Stimulated activated CD4-positive, alpha-beta T cell treated with anti-CD3 and anti-CD28 coated beads, Interleukin-4, amount 100 ng/mL, for 48 hours (primary cell): ENCODE measurements at places on chromosomes 3 and 15.

- DNase-seq, result no peak
These were observed 14.8 kb upstream of the SKIC8 start for GRCh38 chr15:78314181-78314581.

DNA sequence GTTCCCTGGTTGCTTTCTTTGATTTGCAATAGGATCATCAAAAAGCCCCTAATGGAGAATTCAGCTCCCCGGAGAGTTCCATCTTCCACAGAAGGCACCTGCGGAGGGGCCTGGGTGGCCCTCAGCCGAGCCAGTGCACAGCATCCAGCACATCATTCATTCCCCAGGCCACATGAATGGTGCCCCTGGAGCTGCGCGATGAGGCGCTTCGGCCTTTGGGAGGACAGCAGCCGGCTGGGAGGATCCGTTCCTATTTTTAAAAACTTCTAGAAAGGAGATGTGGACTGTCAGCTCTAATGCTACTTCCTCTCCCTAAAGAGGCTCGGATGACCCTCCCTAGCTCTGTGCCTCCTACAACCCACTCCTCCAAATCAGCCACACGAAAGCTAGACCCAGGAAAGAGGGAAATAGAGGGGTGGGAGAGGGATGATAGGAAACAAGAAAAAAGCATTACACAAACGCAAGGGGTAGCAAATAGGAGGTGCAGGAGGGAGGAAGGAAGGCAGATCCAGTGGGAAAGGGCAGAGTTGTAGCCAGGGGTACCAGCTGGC, 20.3 kb downstream of the EHD4 start:
- no peak for DNase-seq

DNA sequence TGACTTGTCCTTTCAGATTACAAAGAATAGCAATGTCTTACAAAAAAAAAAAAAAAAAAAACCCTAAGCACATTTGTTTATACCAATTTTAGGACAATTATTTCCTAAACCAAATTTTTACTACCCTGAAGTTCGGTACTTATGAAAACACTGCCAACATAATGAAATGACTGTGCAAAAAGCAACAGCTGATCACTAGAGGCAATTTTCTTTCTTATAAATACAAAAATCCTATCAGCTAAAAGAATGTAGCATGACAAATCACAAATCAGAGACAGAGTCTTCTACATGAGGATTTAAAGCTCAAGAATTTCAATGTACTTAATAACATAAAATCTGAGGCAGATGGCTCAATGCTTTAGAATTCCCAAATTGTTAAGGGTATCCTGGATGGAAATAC, 191.8 kb downstream of the MAGI1 start:
- DNase-seq, result no peak

- DNase-seq, result no peak
These were observed 51.2 kb downstream of the MCTP2 start for GRCh38 chr15:94282269-94283250.

DNA sequence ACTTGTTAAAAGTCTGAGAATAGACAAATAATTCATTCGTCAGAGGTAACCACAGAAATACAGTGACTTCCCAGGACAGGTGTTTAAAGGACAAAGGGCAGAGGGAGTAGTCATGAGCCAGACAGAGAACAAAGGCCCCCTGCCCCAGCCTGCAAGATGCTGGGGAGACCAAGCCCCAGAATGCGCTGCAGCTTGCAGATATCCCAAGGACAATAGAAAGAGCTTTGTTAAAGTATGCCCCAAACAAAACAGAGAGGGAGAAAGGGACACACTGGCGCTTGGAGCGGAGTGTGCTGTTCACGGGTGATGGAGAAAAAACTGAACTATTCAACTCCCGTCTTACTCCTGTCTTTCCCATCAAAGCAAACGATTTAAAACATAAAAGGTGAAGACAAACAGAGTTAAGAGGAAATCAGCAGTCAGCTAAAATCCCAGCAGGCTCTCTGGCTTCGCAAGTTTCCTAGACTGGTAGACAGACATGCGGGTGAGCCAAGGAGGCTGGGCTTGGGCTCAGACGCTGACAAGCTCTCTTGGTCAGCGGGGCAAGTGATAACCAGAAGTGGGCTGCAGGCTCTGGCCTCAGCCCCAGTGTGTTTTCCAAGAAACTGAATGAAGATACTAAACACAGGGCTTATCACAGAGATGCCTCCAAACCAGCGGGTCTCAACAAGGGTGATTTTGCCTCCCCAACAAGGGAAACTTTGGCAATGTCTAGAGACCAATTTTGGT, 130.1 kb downstream of the UACA start:
- DNase-seq, result no peak

- DNase-seq, result no peak
These were observed 9.1 kb downstream of the MRPS11 start for GRCh38 chr15:88476635-88477060.

DNA sequence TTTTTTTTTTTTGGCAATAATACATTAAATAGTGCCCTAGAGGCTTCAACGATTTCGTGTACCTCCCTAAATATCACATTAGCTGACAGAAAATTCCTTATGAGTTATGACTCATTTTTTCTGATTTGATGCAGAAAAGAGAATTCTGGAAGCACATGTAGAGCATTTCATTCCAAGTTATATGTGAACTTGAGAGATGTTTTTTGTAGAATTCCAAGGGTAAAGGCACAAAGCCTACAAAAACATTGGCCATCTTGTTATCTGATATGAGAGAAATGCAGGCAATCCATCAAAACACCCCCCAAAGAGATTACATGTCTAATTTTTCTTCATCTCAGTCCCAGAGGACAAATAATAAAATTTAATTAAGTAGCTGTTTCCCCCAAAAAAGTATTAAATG, 6.7 kb upstream of the PFN2 start:
- no peak for DNase-seq

GRCh38 chr15:93206893-93207292, 117.9 kb upstream of the RGMA start:
- DNase-seq, result no peak

- no peak for DNase-seq
These were observed 50.6 kb downstream of the SERP1 start for GRCh38 chr3:150495563-150496168.

GRCh38 chr3:194879991-194880939, 194.6 kb downstream of the FAM43A start:
- no peak for DNase-seq

GRCh38 chr15:51621936-51622603, 501 bp downstream of the DMXL2 start:
- DNase-seq, result peak; percentile 30

- no peak for DNase-seq
These were observed 9.2 kb downstream of the IGF2BP2 start for GRCh38 chr3:185815391-185816282.

DNA sequence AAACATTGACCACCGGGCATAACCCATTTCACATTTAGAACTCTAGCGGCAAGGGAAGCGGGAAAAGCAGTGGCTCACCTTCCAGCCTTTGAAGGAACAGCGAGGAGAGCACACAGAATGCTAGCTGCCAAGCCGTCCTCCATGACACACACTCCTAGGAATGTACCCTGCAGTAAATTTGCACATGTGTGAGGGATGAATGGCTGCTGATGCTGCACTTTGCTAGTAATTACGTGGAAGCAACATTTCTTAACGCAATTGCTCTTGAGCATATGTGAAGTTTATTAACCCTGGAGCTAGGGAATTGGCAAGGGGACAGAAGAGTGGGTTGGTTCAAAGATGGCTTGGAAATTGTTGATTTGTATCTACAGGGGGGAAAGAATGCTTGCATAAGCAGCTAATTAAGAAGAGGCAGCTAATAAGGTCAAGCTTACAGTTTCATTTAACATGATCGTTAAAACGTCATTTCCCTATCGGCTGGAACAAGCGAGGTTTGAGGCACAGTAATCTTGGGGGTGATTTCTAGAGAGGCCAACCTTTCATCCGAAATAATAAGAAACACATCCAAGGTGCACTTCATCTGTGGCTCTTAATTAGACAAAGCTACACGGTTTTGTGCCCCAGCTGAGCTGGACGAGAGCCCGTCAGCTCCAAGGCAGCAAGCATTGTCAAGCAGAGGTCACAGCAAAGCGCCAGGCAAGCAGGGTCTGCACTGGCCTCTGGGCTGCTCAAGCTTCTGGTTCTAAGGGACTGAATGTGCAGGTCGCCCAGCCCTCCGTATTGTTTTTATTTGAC, 123.4 kb downstream of the CHSY1 start:
- no peak for DNase-seq

DNA sequence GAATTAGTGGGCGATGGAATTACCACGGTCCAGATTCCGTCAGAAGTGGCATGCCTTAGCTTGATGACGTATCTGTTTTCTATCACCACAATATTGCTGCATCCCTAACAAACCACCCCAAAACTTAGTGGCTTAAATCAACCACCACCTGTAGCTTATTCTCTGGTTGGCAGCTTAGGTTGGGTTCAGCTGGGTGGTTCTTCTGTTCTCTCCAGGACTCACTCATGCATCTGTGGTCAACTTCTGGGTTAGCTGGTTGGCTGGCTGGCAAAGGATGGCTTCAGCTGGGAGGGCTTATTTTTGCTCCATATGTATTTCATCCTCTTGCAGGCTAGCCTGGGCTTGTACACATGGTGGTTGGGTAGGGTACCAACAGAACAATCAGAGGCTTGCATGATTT, 288.8 kb upstream of the LRRFIP2 start:
- no peak for DNase-seq

- DNase-seq, result no peak
These were observed 201.3 kb upstream of the MRPL3 start for GRCh38 chr3:131704098-131704497.

DNA sequence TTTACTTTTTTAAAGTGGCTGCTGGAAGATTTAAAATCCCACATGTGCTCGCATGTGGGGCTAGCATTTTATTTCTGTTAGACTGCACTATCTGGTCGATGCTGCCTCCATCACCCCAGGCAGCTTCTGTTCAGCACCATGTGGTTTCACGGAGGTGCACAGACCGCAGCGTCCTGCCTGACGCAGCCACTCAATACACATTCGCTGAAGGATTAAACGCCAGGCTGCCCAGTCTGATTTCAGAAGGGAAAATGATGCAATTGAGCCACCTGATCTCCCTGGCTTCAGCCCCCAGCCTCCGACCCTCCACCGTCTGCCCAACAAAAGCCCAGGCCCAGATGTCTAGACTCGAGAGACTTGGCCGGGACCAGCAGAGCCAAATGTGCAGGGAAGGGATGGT, 84.5 kb downstream of the MEGF11 start:
- DNase-seq, result no peak

- peak; percentile 24 for DNase-seq
These were observed 762 bp downstream of the CTNNB1 start for GRCh38 chr3:41199866-41200668.

- no peak for DNase-seq
These were observed 32.4 kb upstream of the ALDH1L1 start for GRCh38 chr3:126212620-126213378.

GRCh38 chr3:30481241-30481640, 125.2 kb upstream of the TGFBR2 start:
- no peak for DNase-seq

GRCh38 chr3:61981060-61981459, 392.3 kb downstream of the FEZF2 start:
- no peak for DNase-seq

DNA sequence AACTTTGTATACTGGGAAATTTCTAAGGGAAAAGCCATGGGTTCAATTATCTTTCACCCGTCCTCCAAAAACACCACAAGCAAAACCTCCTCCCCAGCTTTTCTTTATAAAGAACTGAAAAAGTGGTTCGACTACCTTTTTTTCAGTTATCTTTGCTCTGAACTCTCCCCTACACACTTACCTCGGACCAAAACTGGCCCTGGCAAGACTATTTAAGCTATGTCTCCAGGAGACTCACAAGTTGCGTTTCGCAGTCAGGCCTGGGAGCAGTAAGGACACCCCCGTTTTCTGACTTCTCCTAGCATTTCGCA, 645 bp downstream of the COPS2 start:
- no peak for DNase-seq

DNA sequence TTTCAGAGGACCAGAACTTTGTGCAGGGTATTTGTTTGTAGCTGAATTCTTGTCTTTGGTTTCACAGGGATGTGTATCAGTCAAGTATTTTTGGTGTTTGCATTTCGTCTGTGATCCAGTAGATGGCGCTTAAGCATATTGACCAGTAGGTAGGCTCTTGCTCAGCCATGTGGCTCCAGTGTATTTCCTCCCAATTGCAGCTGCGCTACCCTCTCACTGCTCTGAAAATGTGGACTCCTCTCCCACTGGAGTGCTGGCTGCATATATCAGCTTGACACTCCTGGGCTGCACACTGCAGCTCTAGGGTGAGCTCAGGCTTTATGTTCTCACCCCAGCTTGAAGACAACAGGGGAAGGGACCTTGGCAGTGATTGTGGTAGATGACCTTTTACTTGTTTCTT, 1264.3 kb upstream of the ALCAM start:
- DNase-seq, result no peak

GRCh38 chr3:18249126-18249525, 176.0 kb downstream of the SATB1 start:
- no peak for DNase-seq

GRCh38 chr15:26972636-26973035, 1.7 kb downstream of the GABRG3 start:
- no peak for DNase-seq

DNA sequence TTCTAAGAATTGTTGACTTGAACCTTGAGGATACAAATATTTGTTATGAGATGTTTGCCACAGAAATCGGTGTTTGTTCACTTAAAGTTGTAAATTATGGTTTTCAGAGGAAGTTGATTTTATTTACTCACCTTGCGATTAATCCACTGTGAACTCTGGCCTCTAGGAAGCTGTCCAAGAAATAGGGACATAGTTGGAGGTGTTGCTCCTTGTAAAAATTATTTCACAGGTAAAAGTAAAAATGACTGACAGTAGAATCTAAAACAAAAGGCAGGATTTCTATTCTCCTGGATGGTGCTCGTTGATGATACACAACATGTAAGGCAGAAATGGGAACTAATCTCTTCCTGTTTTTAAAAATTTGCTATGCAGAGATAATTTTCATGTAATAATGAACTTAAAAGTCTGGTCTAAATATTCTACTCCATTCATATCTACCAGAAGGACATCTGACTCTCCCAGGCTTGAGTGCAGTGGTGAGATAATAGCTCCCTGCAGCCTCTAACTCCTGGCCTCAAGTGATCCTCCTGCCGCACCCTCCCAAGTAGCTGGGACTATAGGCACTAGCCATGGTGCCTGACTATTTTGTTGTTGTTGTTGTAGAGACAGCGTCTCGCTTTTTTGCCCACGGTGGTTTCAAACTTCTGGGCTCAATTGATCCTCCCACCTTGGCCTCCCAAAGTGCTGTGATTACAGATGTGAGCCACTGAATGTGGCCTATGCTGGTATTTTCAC, 17.1 kb upstream of the LZTFL1 start:
- DNase-seq, result no peak

DNA sequence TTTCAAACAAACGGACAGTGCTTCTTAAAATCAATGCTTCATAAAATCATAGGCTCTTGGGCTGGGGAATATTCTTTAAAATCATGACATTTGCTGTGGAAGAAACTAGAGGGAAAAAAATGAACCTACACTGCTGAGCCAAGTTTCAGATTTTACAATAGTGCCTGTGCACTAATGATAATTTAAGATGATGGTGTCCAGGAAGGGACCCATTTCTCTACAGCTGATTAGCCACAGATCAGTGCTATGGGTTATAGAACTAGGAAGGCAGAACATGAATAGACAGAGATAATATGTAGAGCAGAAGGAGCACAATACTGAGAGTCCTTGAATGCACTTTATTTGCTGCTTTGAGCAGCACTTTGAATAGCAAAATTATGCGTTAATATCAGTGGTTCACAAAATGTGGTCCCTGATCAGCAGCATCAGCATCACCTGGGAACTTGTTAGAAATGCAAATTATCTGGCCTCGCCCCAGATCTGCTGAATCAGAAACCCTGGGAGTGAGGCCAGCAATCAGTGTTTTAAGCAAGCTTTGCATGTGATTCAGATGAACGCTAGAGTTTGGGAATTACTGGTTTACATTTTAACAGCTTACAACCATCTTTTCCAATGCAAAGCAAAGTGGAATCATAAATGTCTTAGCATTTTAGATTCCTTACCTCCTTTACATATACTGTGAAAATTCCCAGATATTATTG, 135.8 kb upstream of the ANKRD28 start:
- no peak for DNase-seq
